CD8-positive, alpha-beta T cell (primary cell): ENCODE measurements at places on chromosomes 11 and 22.

- DNase-seq = no peak
Observed at GRCh38 chr11:131626788-131627187, 256.4 kb downstream of the NTM start.

DNA sequence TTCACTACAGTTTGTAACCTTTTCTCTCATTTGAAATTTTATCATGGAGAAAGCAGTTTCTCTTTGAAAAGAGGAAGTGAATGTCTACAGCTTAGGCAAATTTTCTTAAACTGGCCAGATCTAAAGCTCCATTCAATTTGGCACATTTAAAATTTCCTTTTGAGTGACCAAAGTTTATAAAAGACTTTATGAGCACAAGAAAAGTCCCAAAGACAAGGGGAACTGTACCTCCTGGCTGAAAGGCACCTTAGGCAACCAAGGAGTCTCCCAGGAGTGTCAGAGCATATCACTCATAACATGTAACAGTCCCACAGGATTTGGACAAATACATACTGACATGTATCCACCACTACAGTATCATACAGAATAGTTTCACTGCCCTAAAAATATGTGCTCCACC lies 41.3 kb downstream of the NARS2 start:
- no peak for DNase-seq

GRCh38 chr11:61742391-61742790 lies 10.0 kb upstream of the MYRF start:
- no peak for DNase-seq

- DNase-seq = no peak
Observed at GRCh38 chr22:42292732-42293520, 22.5 kb upstream of the TCF20 start.

GRCh38 chr11:86718999-86719398 lies 46.6 kb upstream of the ME3 start:
- DNase-seq = no peak

DNA sequence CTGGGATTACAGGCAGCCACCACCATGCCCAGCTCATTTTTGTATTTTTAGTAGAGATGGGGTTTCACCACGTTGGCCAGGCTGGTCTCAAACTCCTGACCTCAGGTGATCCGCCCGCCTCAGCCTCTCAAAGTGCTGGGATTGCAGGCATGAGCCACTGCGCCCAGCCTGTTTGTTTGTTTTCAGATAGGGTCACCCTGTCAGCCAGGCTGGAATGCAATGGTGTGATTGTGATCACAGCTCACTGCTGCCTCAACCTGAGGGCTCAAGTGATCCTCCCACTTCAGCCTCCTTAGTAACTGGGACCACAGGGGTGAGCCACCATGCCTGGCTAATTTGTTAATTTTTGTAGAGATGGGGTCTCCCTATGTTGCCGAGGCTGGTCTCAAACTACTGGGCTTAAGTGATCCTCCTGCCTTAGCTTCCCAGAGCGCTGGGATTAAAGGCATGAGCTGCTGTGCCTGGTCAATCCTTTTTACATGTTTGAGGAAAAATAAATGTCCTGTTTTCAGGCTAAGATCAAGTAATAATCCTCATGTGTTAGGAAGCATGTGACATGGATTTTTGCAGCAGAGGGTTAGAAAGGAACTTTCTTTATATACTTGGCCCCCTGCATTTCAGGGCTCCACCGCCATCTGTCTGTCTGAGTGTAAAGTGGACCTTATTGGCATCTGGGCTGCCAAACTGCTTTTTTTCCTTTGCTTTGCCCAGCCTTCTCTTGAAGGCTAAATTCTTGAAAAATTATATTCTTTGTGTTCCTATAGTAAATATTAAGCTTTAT lies 4.8 kb upstream of the SLC3A2 start:
- no peak for DNase-seq

DNA sequence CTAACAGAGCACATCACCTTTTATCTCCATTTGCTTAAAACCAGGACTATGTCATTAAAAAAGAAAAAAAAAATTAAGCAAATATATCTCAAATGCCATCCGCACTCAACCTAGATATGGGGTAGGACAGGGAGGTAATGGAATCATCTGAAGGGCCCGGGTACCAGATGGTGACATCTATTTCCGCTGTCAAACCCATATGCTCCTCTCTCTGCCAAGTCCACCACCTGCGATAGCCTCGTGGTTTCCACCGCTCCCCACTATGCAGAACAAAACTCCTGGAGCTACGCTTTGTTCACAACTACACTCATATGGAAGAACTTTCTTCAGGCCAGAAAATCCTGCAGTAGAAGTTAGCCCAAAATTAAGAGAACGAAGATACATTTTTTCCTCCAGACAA lies 31.4 kb downstream of the FEZ1 start:
- DNase-seq = no peak

DNA sequence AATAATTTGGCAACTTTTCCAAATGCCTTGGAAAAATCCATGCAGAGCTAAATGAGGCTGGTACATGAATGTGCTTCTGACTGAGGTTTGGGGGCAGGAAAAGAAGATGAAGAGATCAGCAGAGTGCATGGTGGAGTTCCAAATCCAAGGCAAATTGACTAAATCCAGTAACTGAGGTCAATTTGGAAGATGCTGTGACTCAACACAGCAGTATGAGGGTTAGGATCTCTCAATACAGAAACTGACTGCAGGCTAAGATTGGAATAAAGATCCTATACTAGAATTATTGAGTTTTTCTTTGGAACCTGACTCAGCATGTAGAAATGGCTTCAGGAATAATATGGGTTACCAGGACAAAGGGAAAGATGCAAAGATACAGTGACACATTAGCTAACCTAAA lies 99.3 kb upstream of the FAT3 start:
- no peak for DNase-seq

DNA sequence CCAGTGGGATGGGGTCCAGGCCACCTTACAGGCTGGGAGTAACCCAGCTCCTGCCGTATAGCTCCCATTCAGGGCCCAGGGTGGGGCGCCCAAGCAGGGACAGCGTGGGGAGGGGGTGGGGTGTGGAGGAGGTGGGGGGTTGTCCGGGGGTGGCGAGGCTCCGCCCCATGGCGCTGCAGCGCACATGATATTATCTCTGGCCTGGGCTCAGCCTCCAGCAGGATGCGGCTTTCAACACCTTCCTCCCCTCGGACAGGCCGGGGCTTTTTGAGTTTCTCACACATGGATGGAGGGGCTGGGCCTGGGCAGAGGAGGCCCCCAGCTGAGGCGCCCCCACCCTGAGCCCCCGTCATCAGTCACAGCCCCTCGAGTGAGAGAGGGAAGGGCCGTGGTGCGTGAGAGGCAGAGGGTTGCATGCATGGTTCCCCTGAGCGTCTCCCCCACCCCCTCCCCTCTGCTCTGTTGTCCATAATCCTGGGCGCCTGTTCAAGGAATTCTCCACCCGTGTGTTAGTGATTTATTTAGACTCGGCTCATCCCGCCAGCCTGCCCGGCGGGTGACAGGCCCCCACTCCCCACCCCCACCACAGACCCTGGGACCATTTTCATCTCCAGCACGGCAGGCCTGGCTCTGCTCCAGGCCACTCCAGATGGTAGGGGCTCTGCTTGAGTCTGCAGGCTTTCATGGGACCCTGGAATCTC lies 44.9 kb downstream of the WNT11 start:
- no peak for DNase-seq

DNA sequence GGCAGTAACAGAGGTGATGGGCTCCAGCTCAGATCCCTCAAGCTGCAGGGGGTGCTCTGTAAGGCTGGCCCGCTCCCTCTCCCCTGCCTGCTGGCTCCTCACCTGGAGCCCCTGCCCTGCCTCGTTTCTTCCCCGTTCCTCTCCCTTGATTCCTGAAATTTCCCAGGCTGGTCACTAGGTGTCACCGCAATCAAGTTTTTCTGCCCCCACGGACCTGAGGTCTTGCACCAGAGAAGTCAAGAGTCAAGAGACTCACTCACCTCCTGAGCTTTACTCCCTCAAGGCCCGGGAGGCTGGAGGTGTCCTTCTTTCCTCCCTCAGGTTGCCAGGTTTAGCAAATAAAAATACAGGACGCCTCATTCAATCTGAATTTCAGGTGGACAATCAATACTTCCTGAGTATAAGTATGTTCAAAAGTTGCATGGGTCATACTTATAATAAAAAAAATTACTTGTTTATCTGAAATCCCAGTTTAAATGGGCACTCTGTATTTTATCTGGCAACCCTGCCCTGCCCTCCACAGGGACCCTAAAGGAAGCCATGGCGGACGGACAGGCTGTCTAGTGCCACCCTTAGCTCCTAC lies 69.2 kb downstream of the SCUBE1 start:
- peak; percentile 73 for DNase-seq

- DNase-seq = no peak
Observed at GRCh38 chr22:42990131-42990838, 24.7 kb downstream of the PACSIN2 start.

- DNase-seq = no peak
Observed at GRCh38 chr11:129061492-129062230, 119.0 kb upstream of the TP53AIP1 start.

DNA sequence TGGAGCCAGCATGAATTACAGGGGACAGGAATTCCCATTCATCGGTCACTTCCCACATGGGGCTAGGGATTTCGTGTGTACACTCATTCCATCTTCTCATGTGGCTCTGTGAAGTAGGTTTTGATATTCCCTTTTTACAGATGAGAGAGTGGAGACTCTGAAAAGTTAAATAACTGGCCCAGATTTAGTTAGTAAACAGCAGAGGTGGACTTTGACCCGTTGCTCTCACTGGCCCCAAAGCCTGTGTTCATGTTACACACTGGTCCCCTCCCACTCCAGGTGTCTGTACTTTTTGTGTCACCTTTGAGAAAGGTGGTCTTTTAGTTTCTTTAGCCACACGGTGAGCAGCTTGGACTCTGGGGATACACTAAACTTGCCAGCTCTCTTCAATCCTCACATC lies 108.5 kb downstream of the MICAL2 start:
- no peak for DNase-seq

- no peak for DNase-seq
Observed at GRCh38 chr11:94934362-94934761, 39.0 kb downstream of the CWC15 start.

DNA sequence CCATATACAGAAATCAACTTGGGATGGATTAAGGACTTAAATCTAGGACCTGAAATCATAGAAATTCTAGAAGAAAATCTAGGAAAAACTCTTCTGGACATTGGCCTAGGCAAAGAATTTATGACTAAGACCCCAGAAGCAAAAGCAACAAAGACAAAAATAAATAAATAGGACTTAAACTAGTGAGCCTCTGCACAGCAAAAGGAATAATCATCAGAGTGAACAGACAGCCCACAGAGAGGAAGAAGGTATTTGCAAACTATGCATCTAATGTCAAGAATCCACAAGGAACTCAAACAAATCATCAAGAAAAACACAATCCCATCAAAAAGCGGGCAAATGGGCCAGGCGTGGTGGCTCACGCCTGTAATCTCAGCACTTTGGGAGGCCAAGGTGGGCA lies 32.4 kb downstream of the TTC28 start:
- no peak for DNase-seq

- no peak for DNase-seq
Observed at GRCh38 chr11:48052183-48053044, 72.1 kb downstream of the PTPRJ start.

GRCh38 chr11:132056689-132057088 lies 686.3 kb downstream of the NTM start:
- no peak for DNase-seq

GRCh38 chr22:43057641-43058040 lies 31.6 kb downstream of the TTLL1 start:
- DNase-seq = no peak

DNA sequence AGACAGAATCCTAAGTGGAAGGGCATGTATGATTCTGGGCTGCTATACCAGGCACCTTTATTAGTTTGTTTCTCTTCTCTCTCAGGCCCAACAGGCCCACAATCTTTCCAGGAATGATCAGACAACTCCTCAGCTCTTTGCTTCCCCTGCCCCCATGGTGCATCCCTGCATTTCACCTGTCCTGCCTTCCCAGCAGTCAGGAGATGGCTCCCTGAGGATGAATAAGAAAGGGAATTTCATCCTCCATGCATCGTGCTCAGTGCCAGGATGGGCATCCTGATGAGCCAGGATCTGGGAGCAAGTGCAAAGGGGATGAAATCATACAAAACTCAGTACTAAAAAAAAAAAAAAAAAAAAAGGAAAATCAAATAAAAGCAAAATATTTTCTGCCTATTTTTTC lies 18.6 kb upstream of the NTM start:
- DNase-seq = no peak

- DNase-seq = peak; percentile 84
Observed at GRCh38 chr11:121464352-121464946, 11.7 kb upstream of the SORL1-AS1 start.

GRCh38 chr11:126160345-126161022 lies 51.0 kb downstream of the RPUSD4 start:
- DNase-seq = no peak

GRCh38 chr11:44570411-44571155 lies 5.1 kb downstream of the CD82 start:
- no peak for DNase-seq

GRCh38 chr11:125429807-125430678 lies 66.0 kb downstream of the FEZ1 start:
- DNase-seq = no peak

GRCh38 chr22:20247010-20247505 lies 21.1 kb downstream of the RTN4R start:
- DNase-seq = no peak

DNA sequence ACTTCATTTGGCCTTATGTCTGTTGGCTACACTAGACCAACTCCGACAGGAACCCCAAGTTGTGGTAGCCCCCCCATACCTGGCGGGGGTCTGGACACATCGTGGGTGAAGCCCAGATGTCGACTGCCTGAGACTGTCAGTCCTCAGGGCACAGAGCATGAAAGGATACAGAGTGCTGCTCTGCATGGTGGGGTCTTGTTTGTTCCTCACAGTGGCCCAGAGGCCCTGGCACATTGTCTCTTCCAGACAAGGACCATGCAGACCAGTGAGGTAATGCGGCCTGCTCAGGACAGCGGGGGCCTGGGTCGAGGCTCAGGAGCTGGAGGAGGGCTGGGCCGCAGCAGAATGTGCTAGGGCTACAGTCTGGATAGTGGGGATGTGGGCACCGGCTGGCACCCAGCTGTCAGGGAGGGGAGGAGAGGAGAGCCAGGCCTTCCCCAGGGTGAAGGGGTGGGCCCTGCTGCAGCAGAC lies 14.6 kb downstream of the CAPN5 start:
- no peak for DNase-seq

- no peak for DNase-seq
Observed at GRCh38 chr11:80103142-80103859, 662.5 kb upstream of the TENM4 start.

- DNase-seq = no peak
Observed at GRCh38 chr11:7528514-7529049, 14.8 kb downstream of the PPFIBP2 start.

GRCh38 chr11:61951484-61952135 lies 1.5 kb downstream of the BEST1 start:
- DNase-seq = no peak
